Uterus (tissue), 4 donors: ENCODE measurements at places on chromosomes 7 and 10. TPM values are rescaled to one million over a fixed set of nuclear protein-coding genes. Genes with fewer than 3 reads are reported as not detected.
A peak's percentile ranks its signal among the peaks of the same experiment; 100 is the strongest.

GIMAP2 gene
- total RNA-seq: 28.3 TPM

HOXA6 gene
- 1.8 TPM for total RNA-seq

GJD4 gene
- not detected for total RNA-seq

VAX1 gene
- not detected for total RNA-seq

- H3K4me3 ChIP-seq: no peak overlapping the region
- H3K27me3 ChIP-seq: no peaks in the 10 kb centered on the region
- no peaks in the 10 kb centered on the region for H3K36me3 ChIP-seq
- no peaks in the 10 kb centered on the region for H3K4me1 ChIP-seq
- no peak overlapping the region for H3K27ac ChIP-seq
These were observed 79.3 kb downstream of the JCAD start for GRCh38 chr10:29980084-29980483.

- no peak overlapping the region for H3K4me3 ChIP-seq
- H3K27ac ChIP-seq: no peak overlapping the region
- H3K36me3 ChIP-seq: no peaks in the 10 kb centered on the region
- peaks cover 11% of the 10 kb centered on the region for H3K4me1 ChIP-seq
These were observed 411.7 kb upstream of the MKI67 start for GRCh38 chr10:128537834-128538330.

- no peaks in the 10 kb centered on the region for H3K4me1 ChIP-seq
- H3K27ac ChIP-seq: no peak overlapping the region
- no peak for DNase-seq
- no peak overlapping the region for H3K4me3 ChIP-seq
These were observed 470.7 kb downstream of the DNAJB6 start for GRCh38 chr7:157807510-157807909.

- no peaks in the 10 kb centered on the region for H3K36me3 ChIP-seq
- no peaks in the 10 kb centered on the region for H3K4me1 ChIP-seq
- H3K27ac ChIP-seq: no peak overlapping the region
- no peaks in the 10 kb centered on the region for H3K27me3 ChIP-seq
- H3K4me3 ChIP-seq: no peak overlapping the region
These were observed 103.7 kb downstream of the MKI67 start for GRCh38 chr10:128022261-128023196.

- DNase-seq: peak; percentile 78
- no peaks in the 10 kb centered on the region for H3K27me3 ChIP-seq
- no peaks in the 10 kb centered on the region for H3K36me3 ChIP-seq
- peak within 1 kb of the TSS; percentile 90 for H3K27ac ChIP-seq
These were observed at the start of gene FOXK1 for GRCh38 chr7:4681886-4682620. TSS of gene FOXK1 (plus strand) at chr7:4682295. CDS start at chr7:4682309, 14 bp downstream.

- no peak for DNase-seq
- H3K4me3 ChIP-seq: no peak overlapping the region
- H3K27ac ChIP-seq: no peak overlapping the region
- no peaks in the 10 kb centered on the region for H3K27me3 ChIP-seq
These were observed 365.6 kb downstream of the ANKRD7 start for GRCh38 chr7:118590107-118590506.
